ENCODE measurements at places on chromosomes 2 and 18.

GRCh38 chr2:195021711-195022507, 635.1 kb upstream of the SLC39A10 start:
- DNase-seq: no peak

GRCh38 chr2:67268797-67269196, 128.3 kb upstream of the ETAA1 start:
- DNase-seq: no peak

DNA sequence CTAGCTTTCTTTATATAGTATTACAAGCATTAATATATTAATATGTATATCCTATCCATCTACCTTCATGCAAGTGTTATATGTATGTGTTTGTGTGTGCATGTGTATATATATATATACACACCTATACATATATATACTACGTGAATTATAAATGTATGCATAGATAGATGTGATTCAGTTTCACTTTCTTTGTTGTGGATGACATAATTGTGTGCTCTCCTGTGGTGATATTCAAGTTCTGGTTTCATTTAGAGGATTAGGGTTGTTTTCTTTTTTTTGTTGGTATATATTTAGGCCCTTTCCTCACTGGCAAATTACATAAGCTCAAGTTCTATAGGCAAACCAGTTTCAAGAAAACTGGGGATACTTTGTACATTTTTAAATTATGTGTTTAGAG, 225.7 kb upstream of the FANCL start:
- DNase-seq: no peak

GRCh38 chr2:109371481-109372170, 242.1 kb downstream of the SEPTIN10 start:
- no peak for DNase-seq

- no peak for DNase-seq
These were observed 19.0 kb downstream of the SNED1 start for GRCh38 chr2:241017228-241017940.

- DNase-seq: no peak
These were observed 83.2 kb upstream of the OTOS start for GRCh38 chr2:240223631-240224030.

- DNase-seq: no peak
These were observed 9.8 kb downstream of the SCN9A start for GRCh38 chr2:166365803-166366420.

- DNase-seq: no peak
These were observed 15.8 kb upstream of the VWC2L start for GRCh38 chr2:214395040-214395439.

DNA sequence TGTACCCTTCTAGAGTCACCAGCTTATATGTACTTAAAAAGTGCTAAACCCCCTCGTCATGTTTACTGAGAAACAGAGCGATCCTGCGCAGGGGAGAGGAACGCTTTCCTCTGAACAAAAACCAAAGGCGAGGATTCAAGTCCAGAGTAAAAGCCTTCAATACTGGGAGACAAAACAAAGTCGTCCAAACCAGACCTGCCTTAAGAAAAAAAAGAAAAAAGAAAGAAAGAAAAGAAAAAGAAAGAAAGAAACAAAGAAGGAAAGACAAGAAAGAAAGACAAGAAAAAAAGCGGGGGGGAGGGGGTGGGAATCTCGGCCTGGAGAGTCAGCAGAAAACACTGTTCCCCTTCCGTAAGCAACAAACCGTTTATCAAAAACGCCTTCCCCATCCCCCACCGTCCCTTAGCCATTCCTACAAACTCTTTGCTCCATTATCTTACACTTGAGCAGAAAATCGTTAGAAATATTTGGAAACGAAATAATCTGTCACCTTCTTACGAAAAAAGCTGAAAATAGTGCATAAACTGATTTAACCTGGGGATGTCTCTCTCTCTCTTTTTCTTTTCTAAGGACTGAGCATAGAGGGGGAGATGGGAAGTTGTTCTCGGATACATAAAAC, 3.3 kb downstream of the PTGR3 start:
- no peak for DNase-seq

DNA sequence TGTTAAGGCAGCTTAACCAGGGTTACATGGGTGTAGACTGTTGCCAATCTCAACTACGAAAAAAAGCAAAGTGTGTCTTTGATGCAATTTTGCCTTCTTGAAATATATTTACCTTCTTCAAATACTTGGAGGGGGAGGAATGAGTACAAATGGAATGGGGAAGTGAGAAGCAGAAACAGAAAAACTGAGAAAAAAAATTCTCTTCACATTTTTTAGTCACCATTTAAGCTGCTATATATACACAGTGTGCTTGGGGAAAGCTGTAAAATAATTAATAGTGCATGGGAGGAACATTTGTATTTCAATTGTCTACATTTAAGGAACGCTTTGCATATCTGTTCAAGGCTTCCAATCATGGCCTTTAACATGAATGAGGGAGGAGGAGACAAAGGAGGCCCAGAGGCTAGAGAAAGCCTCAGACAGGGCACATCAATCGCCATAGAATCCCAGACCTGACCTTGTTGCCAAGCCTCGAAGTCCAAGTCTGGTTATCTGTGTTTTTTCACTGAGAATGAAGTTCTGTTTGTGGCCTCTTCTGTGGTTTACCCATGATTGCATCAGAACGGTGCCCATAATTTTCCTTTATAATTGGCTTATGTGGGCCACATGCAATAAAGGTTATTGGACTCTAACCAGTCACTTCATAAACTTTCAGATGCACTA, 158.6 kb downstream of the PIK3C3 start:
- DNase-seq: no peak

- DNase-seq: no peak
These were observed 75.6 kb upstream of the MGAT5 start for GRCh38 chr2:134178138-134178877.

DNA sequence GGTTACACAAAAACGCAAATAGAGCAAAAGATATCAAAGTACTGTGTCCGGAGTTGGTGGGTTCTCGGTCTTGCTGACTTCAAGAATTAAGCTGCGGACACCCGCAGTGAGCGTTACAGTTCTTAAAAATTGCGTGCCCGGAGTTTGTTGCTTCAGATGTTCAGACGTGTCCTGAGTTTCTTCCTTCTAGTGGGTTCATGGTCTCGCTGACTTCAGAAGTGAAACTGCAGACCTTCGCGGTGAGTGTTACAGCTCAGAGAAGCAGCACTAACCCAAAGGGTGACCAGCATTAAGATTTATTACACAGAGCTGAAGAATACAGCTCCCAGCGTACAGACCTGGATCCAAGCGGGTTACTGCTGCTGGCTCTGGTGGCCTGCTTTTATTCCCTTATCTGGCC, 125.7 kb upstream of the TWIST2 start:
- DNase-seq: no peak

GRCh38 chr2:163345795-163346573, 389.8 kb downstream of the FIGN start:
- no peak for DNase-seq

GRCh38 chr2:8045081-8045614, 636.7 kb upstream of the ID2 start:
- DNase-seq: no peak

- no peak for DNase-seq
These were observed 60.9 kb upstream of the MMADHC start for GRCh38 chr2:149648282-149649030.

DNA sequence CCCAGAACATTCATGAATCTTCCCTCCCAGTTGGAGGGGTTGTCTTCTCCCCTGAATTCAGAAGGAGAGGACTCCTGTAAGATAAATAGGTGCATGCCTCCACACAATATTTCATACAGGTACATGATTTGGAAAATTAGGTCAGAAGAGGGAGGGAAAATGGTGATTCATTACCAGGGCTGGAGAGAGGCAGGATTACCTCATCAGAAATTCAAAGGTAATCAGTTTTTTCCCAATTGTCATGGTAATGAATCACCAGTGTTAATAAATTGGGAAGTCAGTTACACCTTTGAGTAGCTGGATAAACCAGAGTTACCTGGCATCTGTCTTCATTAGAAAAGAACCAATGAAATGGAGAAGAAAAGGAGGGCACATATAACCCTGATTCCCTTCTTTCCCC, 128.5 kb downstream of the EN1 start:
- no peak for DNase-seq

DNA sequence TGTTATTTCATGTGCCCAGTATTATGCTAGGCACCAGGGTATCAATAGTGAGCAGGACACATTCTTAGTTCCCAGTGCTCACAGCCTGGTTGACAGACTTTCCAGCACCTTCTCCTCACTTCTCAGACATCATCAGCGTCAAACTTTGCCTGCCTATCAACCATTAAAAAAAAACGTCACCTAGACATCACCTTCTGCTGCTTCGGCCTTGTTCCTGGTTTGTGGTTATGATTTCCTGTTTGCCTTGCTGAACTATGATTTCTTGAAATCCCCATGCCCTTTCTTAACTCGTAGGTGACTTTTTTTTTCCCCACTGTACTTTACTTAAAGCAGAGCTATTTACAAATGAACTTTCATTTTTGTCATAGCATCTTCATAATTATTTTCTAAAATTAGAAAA, 60.4 kb upstream of the NABP1 start:
- peak; percentile 31 for DNase-seq

GRCh38 chr2:127596311-127597045, 49.5 kb upstream of the GPR17 start:
- DNase-seq: no peak

GRCh38 chr2:145404690-145405089, 884.8 kb upstream of the ZEB2 start:
- DNase-seq: no peak

GRCh38 chr2:86035883-86036668, 69.6 kb downstream of the POLR1A start:
- DNase-seq: peak; percentile 74

GRCh38 chr2:65647249-65647842, 214.9 kb upstream of the SPRED2 start:
- no peak for DNase-seq

DNA sequence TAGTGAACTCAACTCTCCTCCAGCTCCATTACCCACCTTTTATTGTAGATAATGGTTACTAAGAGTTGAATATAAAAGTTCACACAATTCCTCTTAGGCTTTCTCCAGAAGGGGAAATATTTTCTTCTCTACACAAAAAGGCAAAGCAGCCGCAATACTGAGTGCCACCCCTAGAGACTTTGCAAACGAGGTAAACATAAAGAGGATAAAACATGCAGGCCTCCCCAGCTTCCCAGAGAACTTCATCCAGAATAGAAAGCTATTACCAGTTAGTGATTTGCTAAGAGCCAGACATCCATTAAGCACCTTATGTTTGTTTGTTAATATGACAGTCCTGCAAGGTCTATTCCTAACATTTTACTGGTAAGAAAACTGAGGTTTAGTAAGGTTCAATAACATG, 17.4 kb downstream of the ZNF521 start:
- no peak for DNase-seq

DNA sequence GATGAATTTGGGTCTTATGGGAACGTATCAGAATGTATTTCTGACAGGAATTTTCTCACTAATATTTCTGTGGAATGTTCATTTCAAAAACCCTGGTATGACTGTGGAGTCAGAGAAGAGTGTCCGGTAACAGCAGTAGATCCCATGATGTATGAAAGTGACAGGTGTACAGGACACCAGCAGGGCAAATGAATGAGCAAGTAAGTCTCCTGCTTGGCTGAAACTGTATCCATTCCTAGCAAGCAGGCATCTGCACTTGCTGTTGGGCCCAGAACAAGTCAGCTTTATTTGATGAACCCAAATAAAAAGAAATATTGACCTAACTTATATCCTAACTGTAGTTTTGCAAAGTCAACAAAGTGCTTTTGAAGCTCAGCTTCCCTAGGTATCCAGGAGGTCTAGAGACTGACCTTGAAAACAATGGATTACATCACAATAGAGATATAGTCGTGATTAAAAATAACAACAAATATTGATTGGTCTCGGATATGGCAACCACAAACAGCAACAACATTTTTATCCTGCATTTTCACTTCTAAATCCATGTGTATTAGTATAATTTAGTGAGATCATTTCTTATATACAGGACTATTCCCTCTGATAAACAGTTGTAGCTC, 37.6 kb downstream of the NXPH2 start:
- DNase-seq: no peak

DNA sequence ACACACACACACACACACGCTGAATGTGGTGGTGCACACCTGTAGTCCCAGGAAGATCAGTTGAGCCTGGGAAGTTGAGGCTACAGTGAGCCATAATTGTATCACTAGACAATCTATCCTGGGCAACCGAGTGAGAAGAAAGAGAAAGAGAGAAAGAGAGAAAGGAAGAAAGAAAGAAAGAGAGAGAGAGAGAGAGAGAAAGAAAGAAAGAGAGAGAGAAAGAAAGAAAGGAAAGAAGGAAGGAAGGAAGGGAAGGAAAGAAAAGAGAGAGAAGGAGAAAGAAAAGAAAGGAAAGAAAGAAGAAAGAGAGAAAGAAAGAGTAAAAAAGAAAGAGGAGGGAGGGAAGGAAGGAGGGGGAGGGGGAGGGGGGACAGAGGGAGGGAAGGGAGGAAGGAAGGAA, 150.0 kb upstream of the MAP3K20 start:
- DNase-seq: no peak

DNA sequence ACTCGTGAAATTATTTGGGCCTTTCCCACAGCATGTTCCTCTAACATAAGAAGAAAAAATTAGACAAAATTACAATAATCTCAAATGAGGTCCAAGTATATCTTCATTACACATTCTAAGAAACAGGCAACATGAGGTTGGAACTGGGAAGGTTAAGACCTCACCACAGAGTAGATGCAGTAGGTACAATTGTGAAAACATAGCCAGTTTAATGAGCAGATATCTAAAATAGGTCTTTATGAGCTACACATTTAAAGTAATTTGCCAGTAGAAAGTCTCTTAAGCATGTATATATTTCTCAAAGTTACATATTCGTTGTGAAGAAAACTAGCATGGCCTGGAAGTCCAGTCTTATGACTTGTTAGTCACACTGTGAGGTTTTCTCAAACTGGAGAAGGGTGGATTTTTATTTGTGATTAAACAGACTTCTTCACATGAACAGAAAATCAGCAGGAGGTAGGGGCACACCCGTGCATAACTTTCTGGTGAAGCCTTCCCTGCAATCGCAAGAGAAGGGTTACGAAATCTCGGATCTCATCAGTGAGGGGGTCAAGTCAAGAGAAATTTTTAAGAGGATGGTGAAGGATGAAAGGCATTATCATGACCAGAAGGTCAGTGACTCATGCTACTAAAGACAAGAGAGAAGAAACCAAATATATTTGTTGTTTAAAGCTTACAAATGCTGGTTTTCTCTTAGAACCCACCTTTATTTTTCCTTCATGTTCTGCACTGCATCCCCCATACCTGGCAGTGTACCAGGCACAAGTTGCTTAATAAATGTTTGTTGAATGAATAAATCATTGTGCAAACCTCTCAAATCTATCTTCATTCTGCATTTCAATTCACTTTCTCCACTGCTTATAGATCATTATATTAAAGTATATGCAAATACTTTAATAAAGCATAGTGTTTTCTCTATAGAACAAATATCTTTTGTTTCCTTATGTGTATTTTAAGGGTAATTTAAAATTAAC, 5.1 kb upstream of the RAB27B start:
- no peak for DNase-seq

- DNase-seq: no peak
These were observed 51.5 kb downstream of the SETBP1 start for GRCh38 chr18:44732238-44732563.

DNA sequence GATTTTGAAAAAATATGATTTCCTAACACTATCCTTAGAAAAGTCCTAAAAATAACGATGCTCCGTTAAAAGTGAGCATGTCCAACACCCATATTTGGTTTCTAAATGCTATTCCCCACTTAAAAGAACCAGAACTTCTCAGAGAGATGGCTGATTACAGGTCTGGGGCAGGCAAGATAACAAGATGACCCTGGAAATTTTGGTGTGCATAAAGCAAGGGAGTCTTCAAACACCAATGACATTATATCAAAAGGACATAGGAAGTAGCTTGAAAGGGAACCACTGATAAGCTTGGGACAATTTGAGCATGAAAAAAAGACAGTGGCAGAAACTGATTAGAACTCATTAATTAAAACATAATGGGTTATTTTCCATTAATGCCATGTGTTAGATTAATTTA, 17.9 kb downstream of the STK17B start:
- DNase-seq: no peak
